Fibroblast of skin of right quadriceps (primary cell): ENCODE measurements at places on chromosomes 5 and 9.
A peak's percentile ranks its signal among the peaks of the same experiment; 100 is the strongest.

DNA sequence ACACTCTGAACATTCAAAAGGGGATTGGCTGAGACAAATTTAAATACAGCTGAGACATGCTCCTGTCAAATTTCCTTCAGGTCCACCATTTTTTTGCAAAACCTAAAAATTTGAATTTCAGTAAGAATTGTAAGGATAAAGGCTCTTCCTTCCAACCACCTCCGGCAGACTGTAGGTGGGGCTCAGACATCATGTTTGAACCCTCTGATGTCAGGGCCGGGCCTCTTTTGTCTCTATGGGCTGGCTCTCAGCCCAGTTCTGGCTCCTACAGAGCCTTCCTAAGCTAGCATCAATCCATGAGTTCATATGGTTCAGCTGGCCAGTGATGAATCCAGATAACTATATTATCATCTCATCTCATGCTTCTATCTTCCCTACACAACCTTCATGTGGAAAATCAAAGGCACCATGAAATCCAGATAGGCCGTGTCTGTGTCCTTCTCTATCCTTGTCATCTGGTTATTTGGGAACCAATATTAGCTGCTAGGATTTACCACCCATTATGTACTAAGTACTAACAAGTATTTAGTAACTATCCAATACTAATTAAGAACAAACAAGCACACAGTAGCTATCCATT lies 44.2 kb downstream of the NIPSNAP3B start:
- peak; percentile 60 for DNase-seq

DNA sequence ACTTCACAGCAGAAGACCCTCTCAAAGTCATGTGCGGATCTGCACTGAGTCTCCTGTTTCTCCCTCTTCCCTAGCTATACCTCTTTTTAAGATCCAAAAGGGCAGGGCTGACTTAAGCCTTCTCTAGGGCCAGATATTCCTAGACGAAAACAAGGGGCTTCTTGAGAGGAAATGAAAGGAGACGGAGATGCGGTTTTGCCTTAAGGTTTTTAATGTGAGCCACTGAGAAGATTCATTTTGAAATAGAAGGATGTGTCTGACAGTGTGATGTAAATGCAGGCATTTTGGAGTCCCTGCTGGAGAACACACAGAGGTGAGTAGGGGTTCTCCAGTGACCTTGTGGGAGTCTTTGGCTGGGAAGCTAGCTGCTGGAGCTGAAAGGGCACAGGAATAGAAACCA lies 15.6 kb upstream of the IL12B start:
- DNase-seq = no peak

GRCh38 chr5:52909192-52909591 lies 80.0 kb upstream of the ITGA2 start:
- no peak for DNase-seq

DNA sequence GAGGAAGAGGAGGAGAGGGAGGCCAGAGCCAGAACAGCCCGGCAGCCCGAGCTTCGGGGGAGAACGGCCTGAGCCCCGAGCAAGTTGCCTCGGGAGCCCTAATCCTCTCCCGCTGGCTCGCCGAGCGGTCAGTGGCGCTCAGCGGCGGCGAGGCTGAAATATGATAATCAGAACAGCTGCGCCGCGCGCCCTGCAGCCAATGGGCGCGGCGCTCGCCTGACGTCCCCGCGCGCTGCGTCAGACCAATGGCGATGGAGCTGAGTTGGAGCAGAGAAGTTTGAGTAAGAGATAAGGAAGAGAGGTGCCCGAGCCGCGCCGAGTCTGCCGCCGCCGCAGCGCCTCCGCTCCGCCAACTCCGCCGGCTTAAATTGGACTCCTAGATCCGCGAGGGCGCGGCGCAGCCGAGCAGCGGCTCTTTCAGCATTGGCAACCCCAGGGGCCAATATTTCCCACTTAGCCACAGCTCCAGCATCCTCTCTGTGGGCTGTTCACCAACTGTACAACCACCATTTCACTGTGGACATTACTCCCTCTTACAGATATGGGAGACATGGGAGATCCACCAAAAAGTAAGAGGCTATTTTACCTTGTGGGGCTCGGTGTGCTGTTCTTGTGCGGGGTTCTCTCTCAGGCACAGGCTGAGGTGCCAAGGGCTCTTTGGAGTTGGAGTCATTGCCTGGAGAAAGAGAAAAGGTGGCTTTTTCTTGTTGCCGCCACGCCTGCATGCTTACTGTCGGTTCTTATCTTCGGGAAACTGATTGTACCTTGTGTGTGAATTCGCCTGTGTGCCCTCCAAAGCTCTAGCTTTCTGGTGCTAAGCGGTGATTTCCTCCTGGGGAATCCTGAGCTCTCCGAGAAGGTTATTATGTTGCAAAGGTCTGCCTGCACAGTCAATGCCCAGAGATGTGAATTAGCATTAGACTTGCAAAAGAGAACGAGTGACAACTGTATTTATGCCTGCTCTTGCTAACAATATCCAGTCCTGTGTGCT lies at the start of gene ISL1:
TSS of gene ISL1 (plus strand) at position 318 of the 991 bp plus-strand sequence. CDS start at position 542, 224 bp downstream.
- DNase-seq = peak; percentile 63

DNA sequence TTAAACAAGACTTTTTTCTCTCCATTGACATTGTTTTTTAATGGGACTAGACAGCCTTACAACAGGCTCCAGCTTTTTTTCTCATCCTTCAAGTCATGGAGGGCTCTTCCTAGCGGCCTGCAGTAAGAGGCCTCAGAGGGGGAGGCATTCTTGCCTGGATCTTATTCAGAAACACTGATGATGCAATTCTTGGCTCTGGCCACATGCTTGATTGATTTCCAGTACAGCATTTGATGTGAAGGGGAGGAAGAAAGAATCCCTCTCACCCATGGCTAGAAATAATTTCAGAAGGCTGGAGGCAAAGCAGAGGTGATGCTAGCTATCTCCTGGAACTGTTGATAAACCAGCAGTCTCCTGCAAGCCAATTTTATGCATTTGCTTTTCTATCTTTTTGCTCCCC lies 324.8 kb downstream of the PRELID2 start:
- peak; percentile 54 for DNase-seq

DNA sequence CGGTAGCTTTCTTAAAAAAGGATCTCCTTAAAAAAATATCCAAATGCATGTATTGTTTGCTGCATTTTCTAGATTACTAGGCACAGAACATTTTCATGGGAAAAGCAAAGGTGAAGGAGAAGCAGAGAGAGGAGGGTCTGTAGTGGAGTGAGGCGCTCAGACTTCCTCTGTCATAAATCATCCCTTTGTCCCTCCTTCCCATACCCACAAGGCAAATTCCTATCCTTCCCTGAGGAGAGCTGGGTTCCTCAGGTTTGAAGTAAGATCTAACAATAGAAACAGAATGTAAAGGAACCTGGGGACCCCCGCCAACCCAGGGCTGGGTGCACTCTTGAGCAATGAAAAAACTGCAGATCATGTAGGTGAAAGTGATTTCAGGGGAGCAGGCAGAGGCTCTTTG lies 149.2 kb upstream of the ANKH start:
- DNase-seq = peak; percentile 48

- DNase-seq = peak; percentile 50
Observed at GRCh38 chr5:131379723-131380122, 115.9 kb downstream of the CDC42SE2 start.

- DNase-seq = no peak
Observed at GRCh38 chr9:28696960-28697359, 1123.7 kb upstream of the C9orf72 start.

- no peak for DNase-seq
Observed at GRCh38 chr9:131748411-131748955, 8.6 kb upstream of the RAPGEF1 start.

- no peak for DNase-seq
Observed at GRCh38 chr9:98794802-98795201, 1.6 kb downstream of the ANKS6 start.

DNA sequence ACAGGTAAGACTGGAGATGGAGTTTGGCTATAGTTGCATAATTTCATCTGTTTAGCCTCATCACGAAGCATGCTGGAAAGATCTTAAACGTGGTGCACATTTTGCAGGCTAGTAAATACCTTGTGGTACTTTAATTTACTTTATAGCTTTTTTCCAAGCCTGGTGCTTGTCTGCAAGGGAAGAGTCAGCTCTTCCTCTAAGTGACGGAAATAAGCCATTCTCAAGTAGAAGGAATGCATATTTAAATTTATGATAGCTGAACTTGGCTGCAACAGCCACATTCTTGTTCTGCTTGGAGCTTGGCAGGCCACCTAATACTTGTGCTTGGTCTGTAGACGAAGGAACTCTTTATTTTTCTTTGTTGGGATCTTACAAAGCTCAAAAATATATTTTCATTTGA lies 188.0 kb upstream of the PIK3R1 start:
- peak; percentile 93 for DNase-seq

DNA sequence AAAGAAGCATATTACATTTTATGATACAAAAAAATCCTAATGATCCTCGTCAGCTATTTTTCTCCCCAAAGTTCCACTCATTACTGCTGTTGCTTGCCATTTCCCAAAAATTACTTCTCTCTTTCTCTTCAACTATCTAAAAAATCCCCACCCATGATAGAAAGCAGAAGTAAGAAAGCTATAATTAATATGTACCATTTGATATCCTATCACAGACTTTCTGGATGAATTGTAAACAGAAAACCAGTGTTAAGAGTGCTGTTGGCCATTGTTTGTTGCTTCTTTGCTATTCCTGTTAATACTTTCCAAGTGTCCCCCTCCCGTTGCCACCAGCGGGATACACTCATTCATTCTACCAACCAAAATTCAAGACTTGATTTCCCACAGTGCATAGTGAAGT lies 136.3 kb upstream of the SMARCA2 start:
- DNase-seq = no peak

- DNase-seq = no peak
Observed at GRCh38 chr9:132141948-132142594, 19.8 kb upstream of the NTNG2 start.

GRCh38 chr9:114906922-114907571 lies 23.3 kb downstream of the TNFSF8 start:
- peak; percentile 62 for DNase-seq

GRCh38 chr9:121242959-121243346 lies 25.0 kb upstream of the GSN start:
- no peak for DNase-seq

DNA sequence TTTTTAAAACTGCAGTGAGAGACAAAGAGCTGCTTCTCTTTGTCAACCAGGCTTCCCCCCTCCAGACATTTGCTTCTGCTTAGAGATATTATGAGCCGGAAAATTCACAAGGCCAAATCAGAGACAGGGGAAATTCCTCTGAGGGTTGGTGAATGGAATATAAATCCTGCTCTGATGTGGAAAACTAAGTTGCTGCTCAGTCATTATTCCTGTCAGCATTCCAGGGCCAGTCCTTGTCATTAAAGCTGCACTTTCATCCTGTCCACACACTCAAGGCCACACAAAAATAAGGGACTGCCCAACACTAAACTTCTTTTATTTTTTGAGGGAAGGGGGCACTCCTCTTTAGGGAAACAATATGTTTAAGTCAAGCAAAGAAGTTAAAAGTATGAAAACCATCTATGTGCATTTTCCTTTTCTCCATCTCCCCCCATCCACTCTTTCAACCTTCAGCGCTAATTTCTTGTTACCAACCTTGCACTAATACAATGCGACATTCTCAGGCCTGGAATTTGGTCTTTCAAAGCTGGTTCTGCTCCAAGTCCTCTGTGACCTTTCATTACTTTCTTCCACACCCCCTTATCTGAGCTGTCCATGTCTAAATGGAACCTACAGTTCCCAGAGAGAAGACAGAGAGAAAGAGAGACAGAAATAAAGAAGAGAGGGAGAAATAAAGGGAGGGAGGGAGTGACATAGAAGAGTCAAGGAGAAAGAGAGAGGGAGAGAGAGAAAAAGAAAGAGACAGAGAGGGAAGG lies 118.9 kb upstream of the S1PR3 start:
- peak; percentile 25 for DNase-seq

DNA sequence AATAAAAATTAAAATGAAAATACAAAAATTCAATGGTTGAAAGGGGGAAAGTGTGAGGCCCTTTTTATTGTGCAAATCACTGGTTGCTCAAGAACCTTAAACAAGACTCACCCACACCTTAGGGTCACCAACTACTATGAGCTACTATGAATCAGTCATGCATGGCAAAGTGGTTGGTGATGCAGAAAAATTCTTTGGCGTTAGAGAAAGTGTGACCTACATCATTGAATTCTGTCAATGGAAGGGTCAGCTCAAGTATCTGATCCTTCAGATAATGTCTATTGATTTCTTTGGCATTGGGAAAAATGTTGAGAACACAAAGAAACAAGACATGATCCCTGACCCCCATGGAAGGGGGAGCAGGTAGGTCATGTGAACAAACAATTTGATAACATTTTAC lies 149.7 kb upstream of the ADCY2 start:
- DNase-seq = no peak

DNA sequence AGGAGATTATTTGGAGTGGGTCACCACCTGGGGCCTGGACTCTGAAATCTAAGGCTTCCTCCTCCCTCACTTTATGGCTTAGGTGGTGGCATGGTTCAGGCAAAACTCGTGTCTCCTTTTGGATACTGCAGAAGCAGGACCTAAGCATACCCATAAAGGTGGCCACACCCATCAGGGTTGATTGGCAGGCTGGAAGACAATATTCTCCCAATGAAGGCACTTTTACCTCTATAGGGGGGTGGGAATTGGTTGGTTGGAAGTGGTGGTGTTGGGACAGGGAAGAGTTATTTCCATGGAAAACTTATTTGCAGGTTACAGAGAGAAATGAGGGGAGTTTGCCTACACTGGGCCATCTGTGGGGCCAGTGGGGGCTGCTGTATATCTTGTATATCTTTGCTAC lies 39.7 kb downstream of the CNOT6 start:
- DNase-seq = no peak

GRCh38 chr9:21095561-21095960 lies 17.8 kb upstream of the IFNB1 start:
- no peak for DNase-seq

GRCh38 chr5:174972291-174972690 lies 247.9 kb downstream of the MSX2 start:
- DNase-seq = no peak

DNA sequence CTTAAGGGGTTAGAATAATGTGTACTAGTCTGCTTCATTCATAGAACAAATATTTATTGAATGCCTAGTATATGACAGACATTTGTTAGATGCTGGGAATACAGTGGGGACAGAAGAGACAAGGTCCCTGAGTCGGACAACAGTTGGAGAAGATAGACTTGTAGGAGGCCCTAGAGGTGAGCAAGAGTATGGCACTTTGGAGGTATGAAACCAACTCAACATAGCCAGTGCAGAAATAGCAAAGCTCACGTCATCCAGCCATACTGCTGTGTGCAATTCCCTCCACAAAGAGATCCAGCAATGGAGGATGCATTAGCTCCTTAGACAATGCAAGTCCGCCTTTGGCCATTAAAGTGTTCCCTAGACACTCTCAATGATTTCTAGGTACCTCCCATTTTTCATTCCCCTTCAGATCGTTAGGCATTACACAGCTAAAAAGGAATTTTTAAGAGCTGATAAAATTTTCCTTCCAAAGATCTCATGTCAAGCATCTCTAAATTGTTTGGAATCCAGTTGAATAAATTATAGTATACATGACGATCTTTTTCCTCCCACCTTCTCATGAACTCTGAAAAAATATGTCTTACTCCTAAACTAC lies 1949.6 kb upstream of the WWC1 start:
- DNase-seq = no peak

DNA sequence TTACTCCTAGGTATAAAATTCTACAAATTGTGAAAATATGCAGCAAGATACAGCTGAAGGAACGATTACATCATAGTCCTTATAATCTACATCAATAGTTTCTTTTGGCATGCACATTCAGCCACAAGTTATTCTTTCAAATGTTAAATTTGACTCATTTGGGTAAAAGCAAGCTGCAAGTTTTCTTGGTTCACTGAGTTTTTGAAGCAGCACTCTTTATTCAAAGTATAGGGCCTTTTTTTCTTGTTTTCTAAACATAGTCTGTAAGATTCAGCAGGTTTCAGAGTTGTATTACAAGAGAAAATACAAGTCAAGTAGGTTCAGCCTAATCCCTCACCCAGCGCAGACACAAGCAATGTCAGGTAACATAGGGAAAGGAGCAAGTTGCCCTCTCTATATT lies 981.5 kb downstream of the PTPRD start:
- DNase-seq = no peak
